ENCODE measurements at places on chromosomes 16 and 17.

- no peak for DNase-seq
Observed at GRCh38 chr16:76195056-76195455, 82.1 kb upstream of the CNTNAP4 start.

DNA sequence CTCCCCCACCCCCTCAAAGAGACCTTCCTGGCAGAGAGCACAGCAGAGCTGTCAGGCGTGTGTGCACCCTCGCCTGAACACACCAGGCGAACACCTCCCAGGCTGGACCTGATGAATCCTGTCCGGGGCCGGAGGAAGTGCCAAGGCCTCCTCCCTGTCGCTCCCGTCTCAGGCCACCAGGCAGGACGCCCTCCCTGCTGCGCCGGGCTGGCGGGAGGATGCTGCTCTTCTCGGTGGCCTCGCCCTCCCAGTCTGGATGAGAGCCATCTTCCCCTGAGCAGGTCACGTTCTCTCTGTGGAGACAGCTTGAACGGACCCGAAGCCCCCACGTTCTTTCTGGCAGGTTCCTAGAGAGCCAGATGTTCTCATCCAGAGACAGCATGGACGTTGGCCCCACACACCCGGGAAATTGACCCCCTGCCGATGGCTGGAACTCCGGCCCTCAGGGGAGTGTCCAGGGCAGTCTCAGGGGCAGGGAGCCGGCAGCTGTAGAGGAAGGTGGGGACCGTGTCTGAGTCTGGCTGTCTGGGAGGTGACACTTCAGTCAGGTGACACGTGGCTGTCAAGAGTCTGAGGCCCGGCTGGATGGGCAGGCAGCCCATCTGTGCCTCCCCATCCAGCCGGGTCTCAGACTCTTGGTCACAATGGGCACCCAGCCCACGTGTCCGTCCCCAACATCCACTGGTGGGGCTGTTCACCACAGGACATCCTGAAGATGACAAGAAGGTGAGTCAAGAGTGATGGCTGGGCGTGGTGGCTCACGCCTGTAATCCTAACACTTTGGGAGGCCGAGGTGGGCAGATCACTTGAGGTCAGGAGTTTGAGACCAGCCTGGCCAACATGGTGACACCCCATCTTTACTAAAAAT, 5.0 kb upstream of the TIMP2 start:
- no peak for DNase-seq

DNA sequence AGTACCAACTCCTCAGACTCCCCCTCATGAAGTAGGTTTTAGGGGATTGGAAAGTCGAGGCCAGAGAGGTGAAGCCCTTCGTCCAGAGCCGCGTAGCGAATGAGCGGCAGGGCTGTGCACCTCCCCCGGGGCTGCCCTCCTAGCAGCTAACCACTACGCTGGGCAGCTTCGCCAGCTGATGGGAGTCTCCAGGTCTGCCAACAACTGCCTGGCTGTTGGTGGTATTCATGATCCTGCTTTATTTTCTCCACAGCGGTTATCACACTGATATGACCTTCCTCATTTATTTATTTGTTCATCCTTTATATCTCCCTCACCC, 773 bp upstream of the NETO2 start:
- peak; percentile 57 for DNase-seq

DNA sequence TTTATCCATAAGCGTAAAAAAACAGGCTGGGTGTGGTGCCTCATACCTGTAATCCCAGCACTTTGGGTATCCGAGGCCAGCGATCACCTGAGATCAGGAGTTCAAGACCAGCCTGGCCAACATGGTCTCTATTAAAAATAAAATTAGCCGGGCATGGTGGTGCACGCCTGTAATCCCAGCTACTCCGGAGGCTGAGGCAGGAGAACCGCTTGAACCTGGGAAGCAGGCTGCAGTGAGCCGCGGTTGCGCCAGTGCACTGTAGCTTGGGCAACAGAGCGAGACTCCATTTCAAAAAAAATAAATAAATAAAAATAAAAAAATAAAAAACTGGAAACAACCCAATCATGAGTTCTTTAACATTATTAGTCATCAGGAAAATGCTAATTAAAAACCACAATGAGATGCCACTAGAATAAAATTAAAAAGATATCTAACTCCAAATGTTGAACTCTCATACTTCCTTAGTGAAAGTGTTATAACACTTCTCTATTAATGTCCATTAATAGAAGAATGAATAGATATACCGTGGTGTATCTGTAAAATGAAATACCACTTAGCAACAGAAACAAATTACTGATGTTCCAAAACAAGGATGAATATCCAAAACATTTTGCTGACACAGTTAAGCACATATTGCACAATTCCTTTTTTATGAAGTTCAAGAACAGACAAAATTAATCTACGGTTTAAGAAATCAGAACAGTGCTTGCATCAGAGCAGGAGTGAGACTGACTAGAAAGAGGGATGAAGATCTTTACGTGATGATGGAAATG, 13.1 kb downstream of the MPHOSPH6 start:
- no peak for DNase-seq

DNA sequence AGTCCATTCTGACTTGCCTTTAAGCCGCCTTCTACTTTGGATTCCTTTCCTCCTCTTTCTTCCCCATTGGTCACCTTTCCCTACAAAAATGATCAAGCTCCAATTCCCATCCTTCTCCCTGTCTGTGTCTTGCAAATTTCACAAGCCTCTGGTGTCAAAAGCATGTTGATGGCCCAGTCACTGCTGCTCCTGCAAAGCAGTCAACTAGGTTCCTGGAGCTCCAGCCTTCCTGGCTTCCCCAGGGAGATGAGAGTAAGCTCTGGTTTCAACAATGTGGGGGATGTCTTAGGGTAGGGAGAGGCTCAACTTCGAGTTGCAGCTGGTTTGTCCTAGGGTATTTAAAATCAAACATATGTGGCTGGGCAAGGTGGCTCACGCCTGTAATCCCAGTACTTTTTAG, 36.1 kb upstream of the HELZ start:
- DNase-seq = no peak

GRCh38 chr16:75246504-75247205, 4.8 kb downstream of the BCAR1 start:
- DNase-seq = no peak

GRCh38 chr16:28308794-28309584, 16.7 kb downstream of the SBK1 start:
- DNase-seq = peak; percentile 19

GRCh38 chr16:24853830-24854229, 8.1 kb downstream of the SLC5A11 start:
- no peak for DNase-seq

GRCh38 chr16:85724936-85725335, 26.0 kb downstream of the C16orf74 start:
- DNase-seq = no peak

GRCh38 chr17:42125565-42125964, 3.0 kb downstream of the HSPB9 start:
- DNase-seq = no peak

DNA sequence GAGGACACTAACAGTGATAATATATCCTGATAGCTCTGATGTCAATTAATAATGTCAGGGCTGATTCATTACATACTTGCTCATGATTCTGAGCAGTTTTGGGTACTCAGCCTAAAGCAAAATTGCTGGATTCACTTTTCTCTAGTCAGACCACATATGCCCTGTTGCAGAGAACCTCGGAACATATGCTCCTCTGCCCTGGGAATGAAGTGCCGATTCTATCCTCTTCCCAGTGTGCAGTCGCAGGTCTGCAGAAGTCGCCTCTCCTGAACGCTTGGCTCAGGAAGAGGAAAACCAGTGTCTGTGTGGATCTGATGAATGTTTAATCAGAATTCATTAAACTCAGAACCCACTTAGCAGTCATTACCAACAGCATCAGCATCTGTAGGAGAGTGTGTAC, 34.5 kb downstream of the ABCC12 start:
- DNase-seq = no peak

Data from NCI-H510A treated with DMSO at 0.1 percent for 48 hours (cell line).